IPS DF 19.7 (cell line): ENCODE measurements at places on chromosomes 5 and 9.

DNA sequence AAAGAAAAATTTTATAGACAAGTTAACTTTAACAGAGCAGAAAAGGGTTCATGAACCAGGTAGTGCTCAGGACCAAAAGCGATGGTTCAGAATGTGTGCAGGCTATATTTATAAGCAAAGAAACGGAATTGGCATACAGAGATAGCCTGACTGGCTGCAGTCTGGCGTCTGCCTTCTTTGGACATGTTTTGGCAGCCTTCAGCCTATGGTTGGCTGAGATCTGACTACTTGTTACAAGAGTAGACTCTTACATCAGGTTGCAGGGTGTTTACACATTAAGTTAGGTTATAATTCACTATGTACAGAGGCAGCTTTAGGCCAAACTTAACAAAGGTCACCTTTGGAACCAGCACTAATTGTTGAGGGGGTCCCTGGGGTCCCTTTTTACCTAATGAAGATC, 7.0 kb downstream of the NOP16 start:
- DNase-seq, result no peak

DNA sequence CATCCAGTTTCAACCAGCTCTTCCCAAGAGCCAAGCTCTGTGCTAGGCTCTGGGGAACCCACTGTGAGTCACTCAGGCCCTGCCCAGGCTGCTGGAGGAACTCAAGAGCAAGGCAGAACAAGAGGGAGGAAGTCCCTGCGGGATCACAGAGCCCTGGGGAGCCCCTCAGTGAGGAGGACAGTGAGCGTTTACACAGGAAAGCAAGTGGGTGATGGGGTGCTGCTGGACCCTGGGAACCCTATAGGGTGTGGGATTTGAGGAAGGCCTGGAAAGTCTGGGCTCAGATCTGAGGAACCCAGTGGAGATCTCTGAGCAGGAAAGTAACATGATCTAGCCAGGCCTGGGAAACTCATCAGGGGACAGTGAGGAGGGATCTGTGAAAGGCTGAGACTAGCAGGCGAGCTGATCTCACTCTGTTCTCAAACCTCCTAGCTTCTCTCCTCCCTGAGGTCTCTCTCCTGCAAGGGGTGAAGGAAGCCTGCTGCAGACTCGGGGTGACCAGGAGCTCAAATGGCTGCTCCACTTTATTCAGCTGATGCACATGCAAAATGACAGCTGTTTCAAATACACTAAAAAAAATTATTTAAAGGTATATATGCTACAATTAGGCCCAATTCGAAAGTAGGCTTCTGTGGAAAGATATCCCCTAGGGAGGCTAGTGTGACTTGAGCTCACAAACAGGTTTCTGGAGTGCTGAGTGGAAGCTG, 70.0 kb downstream of the SHB start:
- DNase-seq, result no peak

DNA sequence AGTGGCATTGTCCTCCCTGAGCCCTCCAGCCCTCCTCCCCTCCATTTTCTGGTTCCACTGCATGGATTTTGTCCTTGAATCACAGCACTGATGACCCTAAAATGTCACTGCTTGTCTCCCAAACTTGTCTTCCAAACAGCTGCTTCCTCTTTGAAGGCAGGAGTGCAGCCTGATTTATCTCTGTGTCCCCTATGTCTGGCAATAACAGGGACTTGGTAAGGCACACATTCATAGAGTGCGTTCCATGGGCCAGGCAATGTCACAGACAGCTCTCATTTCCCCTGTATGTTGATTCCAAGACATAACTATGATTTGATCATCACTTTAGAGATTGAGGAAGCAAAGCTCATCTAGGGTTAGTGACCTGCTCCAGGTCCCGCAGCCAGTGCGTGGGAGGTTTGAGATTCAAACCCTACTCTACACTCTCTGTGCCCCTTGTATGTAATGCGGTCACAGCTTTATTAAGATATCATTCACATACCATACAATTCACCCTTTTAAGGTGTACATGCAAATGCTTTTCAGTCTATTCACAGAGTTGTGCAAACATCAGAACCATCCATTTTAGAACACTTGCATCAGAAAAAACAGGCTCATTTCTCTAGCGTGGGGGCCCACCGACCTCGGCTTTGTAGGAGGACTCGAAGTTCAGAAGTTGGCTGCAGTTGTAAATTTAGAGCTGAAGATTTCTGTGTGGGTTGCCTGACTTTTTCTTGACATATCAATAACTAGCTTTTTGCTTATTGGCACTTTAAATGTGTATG, 28.4 kb upstream of the BOD1 start:
- no peak for DNase-seq

GRCh38 chr9:134349936-134350335, 23.7 kb downstream of the RXRA start:
- no peak for DNase-seq

DNA sequence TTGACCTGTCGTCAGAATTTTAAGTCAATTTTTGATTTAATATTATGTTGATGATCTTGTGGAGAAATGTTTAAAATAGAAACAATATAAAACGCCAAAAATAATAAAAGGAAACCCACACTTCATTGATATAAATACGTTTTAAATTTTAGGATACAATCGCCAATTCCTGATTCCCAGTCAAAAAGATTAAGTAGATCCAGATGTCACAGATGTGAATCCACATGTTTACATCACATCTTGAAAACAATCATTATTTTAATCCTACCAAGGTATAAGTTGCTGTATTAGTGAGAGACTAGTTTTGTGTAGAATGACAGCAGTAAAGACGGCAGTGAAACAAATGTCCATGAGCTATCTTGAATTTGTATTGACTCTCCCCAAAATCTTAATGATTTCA, 4.9 kb downstream of the TAS2R1 start:
- DNase-seq, result no peak

GRCh38 chr5:178237431-178238312, 5.1 kb upstream of the PHYKPL start:
- DNase-seq, result no peak

DNA sequence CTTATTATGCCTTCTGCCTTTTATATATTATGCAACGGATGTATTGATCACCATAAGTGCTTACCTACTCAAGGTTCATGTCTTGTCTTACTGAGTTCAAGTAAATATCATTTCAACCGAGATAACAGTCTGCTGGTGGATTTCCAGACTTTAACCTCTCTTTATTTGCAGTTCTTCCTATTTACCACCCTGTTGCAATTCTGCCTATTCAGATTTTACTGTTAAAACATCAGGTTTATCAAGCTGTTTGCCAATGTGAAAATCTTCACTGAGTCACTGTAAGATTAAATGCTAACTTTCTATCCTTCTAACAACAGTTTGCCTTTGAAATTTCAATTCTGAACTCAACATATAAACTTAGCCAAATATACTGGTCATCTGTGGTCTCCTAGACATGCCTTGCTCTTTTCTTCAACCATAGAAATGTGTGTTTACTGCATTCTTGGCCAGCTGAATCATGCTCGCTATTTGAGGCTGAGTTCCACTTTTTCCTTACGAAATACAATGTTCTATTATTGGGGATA, 471.7 kb upstream of the RORB start:
- DNase-seq, result no peak

GRCh38 chr5:35285011-35285410, 54.7 kb upstream of the PRLR start:
- DNase-seq, result no peak

- DNase-seq, result no peak
Observed at GRCh38 chr5:107195890-107196395, 474.8 kb downstream of the EFNA5 start.
